ENCODE measurements at places on chromosomes 12 and 14. TPM values are rescaled to one million over a fixed set of nuclear protein-coding genes. Genes with fewer than 3 reads are reported as not detected.
A peak's percentile ranks its signal among the peaks of the same experiment; 100 is the strongest.

GRCh38 chr12:66537876-66538275 is 141.0 kb downstream of the GRIP1 start:
- no peak for DNase-seq

- DNase-seq: no peak
These were observed 46.6 kb downstream of the SLC17A8 start for GRCh38 chr12:100403446-100403845.

GRCh38 chr12:93789767-93790166 is 112.6 kb downstream of the CRADD start:
- DNase-seq: no peak

- peak; percentile 84 for DNase-seq
These were observed 77.5 kb upstream of the CPSF6 start for GRCh38 chr12:69161829-69162228.

DNA sequence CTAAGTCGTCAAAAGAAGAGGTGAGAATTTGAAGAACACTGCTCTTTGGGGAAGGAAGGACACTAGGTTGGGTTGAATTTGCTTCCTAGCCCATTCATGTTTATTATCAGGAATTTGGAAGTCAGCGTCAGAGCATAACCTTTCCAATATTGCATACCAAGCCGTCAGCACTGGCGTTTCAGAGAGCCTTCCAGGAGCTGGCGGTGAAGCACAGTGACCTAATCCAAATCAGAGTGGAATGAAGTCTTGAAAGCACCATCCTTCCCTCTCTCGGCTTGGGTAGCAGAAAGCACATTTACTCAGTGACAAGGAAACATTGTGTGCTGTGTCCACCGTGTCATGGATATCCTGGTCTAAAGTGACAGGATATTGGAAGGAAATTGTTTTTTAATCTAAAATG is 240.3 kb upstream of the PELI2 start:
- no peak for DNase-seq

The CLEC2A gene
- total RNA-seq: not detected

The KRT85 gene
- total RNA-seq: not detected

The VRTN gene
- not detected for total RNA-seq
